ENCODE measurements at places on chromosomes 12 and 14.

- no peak for DNase-seq
Observed at GRCh38 chr12:4084573-4084972, 189.0 kb upstream of the CCND2 start.

- DNase-seq: no peak
Observed at GRCh38 chr12:14650789-14651188, 45.6 kb downstream of the GUCY2C start.

DNA sequence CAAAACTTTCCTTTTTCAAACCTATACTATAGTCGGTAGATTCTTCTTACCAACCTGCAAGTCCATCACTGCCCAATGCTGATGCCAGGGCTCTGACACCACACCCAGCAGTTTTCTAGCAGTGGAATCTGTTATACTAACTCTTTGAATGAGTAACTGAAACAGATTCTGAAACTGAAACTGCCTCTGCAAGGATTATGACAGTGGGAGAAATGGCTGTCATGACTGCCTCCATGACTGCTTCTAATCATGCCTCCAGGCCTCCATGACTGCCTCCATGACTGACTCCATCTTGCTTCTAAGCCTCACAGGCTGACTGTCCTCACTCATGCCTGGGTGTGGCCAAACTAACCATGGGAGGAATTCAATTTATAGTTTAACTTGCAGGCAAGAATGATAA, 29.4 kb upstream of the OXA1L start:
- peak; percentile 62 for DNase-seq

- DNase-seq: no peak
Observed at GRCh38 chr12:42692749-42693148, 103.2 kb upstream of the PRICKLE1 start.

- DNase-seq: no peak
Observed at GRCh38 chr12:12645485-12645884, 33.8 kb downstream of the CREBL2 start.

GRCh38 chr12:116571089-116571488, 11.9 kb downstream of the MAP1LC3B2 start:
- no peak for DNase-seq

GRCh38 chr14:74144789-74145188, 60.0 kb downstream of the LIN52 start:
- no peak for DNase-seq

DNA sequence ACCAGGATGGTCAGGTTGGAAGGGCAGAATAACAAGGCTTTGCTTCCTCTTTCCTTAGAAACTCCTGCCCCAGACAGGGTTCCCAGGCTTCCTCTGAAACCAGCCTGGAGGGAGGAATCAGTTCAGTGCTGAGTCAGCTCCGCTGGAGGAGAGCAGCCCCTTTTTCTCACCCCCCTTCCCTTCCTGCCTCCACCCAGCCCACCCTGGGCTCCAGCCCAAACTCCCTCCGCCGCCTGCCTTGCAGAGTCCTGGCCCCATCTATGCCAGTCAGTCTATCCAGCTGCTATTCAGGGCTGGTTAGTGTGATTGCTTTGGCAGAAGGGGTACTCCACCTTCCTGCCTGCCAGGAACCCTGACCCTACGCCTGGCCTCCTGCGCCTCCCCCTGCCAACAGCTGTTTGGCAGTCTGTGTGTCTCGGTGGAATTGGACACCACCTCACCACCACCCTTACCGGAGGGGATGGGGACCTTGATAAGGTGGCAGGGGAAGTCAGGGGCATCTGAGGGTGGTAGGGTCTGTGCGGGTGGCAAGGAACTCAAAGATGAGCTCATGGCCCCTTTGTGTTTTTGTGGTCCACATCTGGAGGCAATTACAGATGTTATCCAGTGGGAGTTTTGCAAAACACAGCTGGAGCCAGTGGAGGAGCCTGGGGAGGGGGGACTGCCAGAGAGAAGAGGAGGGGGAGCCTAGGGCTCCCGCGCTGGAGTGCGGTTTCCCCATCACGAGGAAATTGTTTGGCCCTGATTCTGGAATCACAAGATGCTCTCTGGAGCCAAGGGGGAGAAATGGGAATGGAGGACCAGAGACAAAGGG, 12.2 kb downstream of the MMP14 start:
- no peak for DNase-seq

DNA sequence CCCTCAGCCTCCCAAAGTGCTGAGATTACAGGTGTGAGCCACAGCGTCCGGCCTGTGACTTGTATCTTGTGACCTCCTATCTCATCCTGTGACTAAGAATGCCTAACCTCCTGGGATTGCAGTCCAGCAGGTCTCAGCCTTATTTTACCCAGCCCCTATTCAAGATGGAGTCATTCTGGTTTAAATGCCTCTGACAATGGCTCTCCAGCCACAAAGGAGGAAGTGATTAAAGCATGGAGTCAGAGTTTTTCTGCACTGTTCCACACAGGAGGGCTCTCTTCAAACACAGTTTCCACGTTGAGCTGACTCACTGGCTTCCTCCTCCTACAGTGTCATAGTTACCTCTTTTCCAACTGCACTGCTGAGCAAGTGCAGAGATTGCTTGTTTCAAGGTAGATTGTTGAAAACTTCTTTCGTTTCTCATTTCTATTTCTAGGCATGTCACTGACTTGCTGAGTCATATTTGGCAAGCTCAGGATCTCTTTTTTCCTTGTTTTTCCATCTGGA, 383.8 kb downstream of the PCNX1 start:
- no peak for DNase-seq

GRCh38 chr12:107957459-107957858, 171.6 kb upstream of the WSCD2 start:
- no peak for DNase-seq

All from activated CD8-positive, alpha-beta memory T cell treated with anti-CD3 and anti-CD28 coated beads, Interleukin-2, amount 50 U/mL, for 48 hours (primary cell).